NCI-H524 (cell line): ENCODE measurements at places on chromosomes 16 and 17.

DNA sequence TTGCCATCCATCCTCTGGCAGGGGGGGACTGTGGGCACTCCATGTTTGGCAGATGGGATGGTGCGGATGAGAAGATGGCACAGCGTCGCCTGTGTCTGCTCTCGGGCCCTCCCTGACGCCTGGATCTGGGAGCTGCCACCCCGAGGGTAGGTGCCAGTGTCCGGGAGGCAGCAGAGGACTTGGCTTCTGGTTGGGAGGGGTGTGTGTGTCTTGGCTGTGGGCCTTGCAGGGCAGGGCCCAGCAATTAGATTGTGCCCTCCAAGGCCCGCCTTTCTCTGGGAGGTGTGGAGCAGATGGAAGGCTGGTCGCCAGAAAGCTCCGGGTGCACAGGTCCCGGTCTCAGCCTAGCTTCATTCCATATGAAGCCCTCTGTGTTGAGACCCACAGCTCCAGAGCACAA lies 1.4 kb downstream of the RAP1GAP2 start:
- peak; percentile 42 for DNase-seq

- no peak for DNase-seq
Observed at GRCh38 chr16:79717333-79718137, 117.0 kb upstream of the MAF start.

GRCh38 chr16:84606081-84606875 lies 11.6 kb downstream of the COTL1 start:
- no peak for DNase-seq

DNA sequence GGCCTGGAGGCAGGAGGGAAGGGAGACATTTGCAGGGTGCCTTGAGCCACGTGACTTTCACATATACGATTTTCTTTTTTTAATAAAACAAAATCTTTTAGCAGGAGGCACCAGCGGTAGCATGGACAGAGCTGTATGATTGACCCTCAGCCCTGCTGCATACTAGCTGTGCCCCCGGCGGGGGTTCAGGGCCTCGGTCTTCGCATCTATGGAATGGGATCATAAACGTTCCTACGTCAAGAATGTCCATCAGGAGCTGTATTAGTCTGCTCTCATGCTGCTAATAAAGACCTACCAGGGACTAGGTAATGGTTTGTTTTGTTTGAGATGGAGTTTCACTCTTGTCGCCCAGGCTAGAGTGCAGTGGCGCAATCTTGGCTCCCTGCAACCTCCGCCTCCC lies 27.2 kb downstream of the SLC38A8 start:
- DNase-seq = no peak

DNA sequence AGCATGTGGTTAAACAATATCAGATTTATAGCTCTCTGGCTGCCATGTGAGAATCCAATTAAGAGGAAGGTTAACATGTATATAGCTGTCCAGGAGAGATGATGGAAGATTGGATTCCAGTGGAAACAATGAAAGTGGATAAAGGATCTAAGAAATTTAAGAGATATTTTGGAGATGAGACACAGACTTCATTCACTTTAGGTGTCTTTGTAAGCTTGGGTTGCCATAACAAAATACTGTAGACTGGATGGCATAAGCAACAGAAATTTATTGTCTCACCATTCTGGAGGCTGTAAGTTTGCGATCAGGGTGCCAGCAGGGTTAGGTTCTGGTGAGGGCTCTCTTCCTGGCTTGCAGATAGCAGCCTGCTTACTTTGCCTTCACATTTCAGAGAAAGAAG lies 155.9 kb upstream of the MYOCD start:
- no peak for DNase-seq

DNA sequence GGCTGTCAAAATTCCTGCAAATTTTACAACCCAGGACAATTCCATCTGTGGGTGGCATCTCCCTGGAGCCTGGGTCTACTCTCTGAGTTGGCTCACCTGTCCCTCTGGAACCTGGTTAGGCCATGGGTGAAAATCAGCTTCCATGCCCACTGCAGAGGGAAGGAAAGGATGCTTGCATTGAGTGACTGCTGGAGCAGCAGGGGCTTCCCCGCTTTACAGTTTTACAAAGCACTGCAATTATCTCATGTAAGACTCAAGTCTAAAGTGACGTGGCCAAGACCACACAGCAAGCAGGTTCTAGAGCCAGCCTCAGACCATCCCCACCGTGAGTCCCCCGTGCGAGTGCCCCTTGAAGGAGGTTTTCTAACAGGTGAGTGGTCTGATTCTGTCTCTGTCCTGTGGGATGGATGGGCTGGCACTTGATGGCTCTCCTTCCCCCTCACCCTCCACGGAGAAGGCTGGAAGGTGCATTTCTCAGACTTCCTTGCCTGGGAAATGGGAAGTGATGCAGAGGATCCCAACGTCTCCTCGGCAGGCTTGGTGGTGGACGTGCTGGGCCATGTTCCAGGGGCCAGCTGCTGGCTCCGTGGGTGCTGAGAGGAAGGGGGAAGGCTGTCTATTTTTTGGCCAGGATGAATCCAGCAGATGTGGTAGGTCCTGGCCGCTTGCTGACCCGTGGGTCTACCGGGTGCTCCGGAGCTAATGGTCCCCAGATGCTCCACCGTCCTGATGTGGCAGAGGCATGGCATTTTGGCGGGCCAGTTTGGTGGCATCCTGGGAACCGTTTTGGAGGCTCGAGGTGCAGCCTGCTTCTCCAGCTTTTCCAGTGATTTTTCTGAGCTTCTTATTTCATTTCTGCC lies 26.3 kb upstream of the CBX4 start:
- DNase-seq = no peak

DNA sequence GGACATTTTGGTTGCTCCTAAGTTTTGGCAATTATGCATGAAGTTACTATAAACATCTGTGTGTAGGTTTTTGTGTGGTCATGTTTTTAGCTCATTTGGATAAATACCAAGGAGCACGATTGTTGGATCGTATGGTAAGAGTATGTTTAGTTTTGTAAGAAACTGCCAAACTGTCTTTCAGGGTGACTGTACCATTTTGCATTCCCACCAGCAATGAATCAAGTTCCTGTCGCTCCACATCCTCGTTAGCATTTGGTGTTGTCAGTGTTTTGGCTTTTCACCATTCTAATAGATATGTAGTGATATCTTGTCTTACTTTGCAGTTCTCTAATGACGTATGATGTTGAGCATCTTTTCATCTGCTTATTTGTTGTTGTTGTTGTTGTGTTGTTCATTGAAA lies 20.2 kb downstream of the TENT4B start:
- DNase-seq = no peak

DNA sequence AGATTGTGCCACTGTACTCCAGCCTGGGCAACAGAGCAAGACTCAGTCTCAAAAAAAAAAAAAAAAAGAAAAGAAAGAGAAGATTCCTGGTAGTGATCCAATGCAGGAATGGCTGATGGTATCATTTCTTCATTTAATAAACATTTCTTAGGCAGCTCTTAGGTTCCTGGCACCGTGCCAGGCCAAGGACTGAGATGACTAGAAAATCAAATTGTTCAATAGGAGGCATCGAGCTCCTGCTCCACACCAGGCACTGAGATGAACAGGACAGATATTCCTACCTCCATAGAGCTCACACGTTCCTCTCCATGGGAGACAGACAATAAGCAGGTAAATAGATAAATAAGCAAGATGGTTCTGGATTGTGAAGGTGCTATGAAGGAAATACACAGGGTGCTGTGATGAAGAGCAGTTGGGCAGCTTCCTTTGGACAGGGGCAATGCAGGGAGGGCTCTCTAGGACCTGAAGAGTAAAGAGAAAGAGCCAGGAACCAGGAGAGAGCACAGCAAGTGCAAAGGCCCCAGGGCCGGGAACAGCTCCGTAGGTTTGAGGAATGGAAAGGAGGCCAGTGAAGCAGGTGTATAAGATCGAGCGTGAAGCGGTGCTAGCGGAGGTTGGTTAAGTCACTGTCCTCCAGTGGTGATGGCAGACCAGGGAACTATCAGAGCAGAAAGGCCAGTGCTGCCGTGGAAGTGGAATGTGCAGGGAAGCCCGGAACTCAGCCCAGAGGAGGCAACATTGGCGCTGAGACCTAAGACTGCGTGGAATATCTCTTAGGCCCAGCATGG lies 26.5 kb upstream of the CRHR1 start:
- DNase-seq = no peak

GRCh38 chr16:16045879-16046278 lies 96.5 kb downstream of the ABCC1 start:
- no peak for DNase-seq

GRCh38 chr17:51372345-51373004 lies 112.1 kb downstream of the UTP18 start:
- peak; percentile 38 for DNase-seq

DNA sequence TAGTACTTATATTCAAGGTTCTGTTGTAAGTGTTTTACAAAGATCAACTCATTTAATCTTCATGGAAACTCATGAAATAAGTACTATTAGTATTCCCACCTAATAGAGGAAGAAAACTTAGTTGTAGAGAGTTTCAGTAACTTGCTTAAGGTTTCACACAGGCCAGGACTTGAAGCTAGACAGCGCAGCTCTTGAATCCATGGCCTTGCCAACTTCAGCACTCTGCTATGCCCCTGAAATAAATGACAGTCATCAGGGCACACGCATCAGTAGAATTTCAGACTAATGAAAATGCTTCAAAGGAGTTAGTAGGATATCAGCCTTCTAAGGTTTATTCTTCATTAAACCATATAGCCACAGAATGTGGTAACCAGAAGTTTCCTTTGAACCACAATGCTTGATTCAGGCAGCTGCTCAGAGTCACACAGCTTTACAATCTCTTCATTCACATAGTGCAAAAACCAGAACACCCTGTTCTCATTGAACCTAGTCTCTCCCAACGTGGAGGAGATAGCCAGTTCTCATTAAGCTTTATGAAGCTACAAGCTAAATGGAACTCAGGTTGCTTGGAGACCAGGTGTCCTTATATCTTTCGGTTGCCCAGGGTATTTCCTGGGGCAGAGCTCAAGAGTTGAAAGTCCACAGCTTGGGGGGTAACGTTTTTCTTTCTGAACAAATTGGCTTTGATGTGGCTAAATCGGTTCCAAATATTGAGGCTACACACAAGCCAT lies 39.7 kb downstream of the KCNJ2 start:
- no peak for DNase-seq

DNA sequence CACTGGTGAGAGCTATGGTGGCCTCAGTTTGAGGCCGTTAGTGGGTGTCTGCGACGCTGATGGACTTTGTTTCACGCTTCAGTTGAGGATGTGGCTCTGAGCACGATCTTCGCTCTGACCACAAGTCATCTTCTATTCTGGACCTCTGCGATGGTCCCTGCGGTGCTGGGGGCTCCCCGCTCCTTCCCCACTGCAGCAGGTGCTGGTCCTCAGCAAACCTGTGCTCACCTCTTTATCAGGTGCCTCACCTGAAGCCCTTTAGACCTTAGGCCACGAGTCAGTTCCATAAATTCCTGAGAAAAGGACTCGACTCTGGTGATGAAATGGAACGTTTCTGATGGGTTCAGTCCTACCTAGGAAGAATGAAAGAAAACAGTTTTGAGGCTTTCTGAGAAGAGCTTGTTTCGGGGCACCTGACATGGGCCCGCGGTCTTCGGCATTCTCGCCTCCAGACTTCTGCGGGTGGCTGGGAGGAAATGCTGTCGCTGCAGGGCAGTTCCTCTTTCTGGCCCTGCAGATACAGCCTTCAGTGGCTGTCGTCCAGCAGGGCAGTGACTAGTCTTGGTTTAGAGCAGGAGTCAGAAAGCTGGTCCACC lies 4.7 kb downstream of the KCTD5 start:
- DNase-seq = no peak

DNA sequence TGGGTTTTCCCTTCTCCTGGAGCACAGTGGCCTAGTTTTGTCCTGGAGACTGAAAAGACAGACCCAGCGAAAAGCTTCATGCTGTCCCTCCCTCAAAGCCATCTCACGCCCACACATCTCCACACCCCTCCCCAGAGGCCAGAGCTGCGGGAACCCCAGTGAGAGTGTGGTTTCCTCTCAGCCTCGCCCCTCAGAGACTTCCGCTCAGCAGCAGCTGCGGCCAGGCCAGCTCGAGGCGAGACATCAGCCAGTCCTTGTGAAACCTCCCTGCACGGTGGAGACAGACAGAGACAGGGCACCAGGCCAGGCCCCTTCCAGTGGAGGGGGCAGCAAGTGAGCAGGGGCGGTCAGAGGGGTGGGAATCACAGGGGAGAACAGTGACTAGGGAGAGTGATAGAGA lies 77.0 kb upstream of the TNRC6C start:
- DNase-seq = no peak

DNA sequence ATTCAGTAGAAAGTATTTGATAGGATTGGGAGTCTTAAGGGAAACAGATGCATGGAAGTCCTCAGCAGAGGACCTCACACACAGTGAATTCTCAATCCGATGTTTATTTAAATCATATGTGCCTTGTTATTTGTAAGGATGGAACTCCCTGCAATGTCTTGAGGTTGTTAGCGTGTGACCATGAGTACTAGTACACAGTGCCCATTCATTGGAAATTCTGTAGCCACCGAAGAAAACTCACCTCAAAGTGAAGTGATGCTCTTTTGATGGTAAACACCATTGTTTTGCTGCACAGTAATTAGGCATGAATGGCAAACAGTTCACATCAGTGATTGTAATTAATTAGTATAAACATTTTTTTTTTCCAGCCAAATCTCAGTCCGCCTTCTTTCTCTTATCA lies 173.6 kb downstream of the MSI2 start:
- DNase-seq = no peak

DNA sequence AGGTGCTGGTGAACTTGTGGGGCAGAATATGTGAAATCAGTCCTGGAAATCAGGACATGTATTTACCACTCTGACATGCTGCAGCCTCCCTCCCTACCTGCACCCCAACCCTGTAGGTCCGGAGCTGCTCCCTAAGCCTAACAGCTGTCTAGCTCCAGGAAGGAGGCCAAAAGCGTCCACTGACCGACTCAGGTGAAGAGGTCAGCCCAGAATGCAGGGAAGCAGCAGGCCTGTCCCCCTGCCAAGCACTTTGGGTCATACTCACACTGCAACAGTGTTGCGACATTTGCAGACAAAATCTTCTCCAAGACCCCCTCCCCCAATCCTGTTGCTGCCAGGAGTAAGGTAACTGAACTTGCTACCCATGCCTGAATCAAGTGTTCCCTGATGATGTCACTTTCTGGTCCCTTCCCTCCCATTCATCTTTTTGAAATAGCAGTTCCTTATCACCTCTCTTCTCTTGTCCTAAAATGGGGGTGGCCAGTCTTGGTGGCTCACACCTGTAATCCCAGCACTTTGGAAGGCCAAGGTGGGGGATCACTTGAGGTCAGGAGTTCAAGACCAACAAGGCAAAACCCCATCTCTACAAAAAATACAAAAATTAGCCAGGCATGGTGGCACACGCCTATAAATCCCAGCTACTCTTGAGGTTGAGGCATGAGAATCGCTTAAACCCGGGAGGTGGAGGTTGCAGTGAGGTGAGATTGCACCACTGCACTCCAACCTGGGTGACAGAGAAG lies 1.3 kb upstream of the ACLY start:
- no peak for DNase-seq

- DNase-seq = no peak
Observed at GRCh38 chr16:83714286-83714685, 93.5 kb upstream of the HSBP1 start.

DNA sequence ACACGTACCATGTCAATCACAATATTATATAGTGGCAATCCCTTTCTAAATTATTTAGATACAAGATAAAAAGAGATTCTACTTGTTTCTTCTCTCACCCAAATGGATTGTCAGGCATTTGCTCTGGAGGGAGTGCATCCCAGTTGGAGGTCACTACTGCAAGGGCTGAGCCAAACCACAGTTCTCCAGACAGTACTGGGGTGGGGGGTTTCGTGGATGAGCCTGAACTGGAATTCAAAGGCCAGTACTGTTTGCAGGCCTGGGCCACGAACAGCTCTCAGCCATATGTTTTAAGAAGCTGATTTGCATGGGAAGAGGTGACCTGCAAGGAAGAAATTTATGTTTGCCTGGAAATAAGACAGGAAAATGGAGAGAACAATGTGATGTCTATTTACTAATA lies 314.9 kb downstream of the PMP22 start:
- no peak for DNase-seq
